ENCODE measurements at places on chromosomes 13 and 19. TPM values are rescaled to one million over a fixed set of nuclear protein-coding genes. Genes with fewer than 3 reads are reported as not detected.

ZFR2 gene
- total RNA-seq, result not detected

CLEC4M gene
- total RNA-seq, result not detected

ZNF543 gene
- total RNA-seq, result 1.3 TPM

HSD11B1L gene
- total RNA-seq, result 4.6 TPM

ZNF506 gene
- not detected for total RNA-seq

RNF17 gene
- not detected for total RNA-seq

RCBTB1 gene
- 8.1 TPM for total RNA-seq

INAFM1 gene
- total RNA-seq, result 10.8 TPM

GAPDHS gene
- total RNA-seq, result not detected

ZNF85 gene
- total RNA-seq, result not detected

RRAS gene
- 127 TPM for total RNA-seq

ZNF556 gene
- not detected for total RNA-seq

ZNF91 gene
- 0.40 TPM for total RNA-seq

ZNF793 gene
- total RNA-seq, result 0.16 TPM

ZNF491 gene
- not detected for total RNA-seq

SPIB gene
- total RNA-seq, result not detected

SEMA6B gene
- 6.7 TPM for total RNA-seq
